ENCODE measurements at places on chromosomes 12 and 14. TPM values are rescaled to one million over a fixed set of nuclear protein-coding genes. Genes with fewer than 3 reads are reported as not detected.
A peak's percentile ranks its signal among the peaks of the same experiment; 100 is the strongest.

The TEX52 gene
- total RNA-seq: not detected

The GSG1 gene
- not detected for total RNA-seq

The KLHDC1 gene
- total RNA-seq: 10.0 TPM

The IKBIP gene
- total RNA-seq: 26.6 TPM

The SLC35F4 gene
- total RNA-seq: not detected

The MDGA2 gene
- not detected for total RNA-seq

The ENDOU gene
- not detected for total RNA-seq

The ANKS1B gene
- 10.3 TPM for total RNA-seq

DNA sequence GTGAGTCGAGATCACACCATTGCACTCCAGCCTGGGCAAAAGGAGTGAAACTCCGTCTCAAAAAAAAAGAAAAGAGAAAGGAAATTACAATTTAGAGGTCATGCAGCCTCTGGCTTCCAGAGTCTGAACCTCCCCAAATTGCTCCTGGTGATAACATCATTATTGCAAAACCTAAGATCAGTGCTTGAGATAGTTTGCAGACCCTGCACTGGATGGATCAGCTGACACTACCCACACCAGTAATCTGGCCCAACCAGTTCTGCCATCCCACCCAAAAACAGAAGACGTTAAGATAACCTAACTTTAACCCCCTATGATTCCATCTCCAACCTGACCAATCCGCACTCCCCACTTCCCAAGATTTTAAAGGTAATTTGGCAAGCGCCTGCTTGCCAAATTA is 353.7 kb upstream of the DIO2 start:
- DNase-seq: no peak

- peak; percentile 53 for DNase-seq
These were observed 42.1 kb upstream of the STRN3 start for GRCh38 chr14:31068235-31068634.

GRCh38 chr12:46480316-46480715 is 107.7 kb upstream of the SLC38A2 start:
- DNase-seq: no peak

GRCh38 chr14:101521473-101521915 is 39.8 kb upstream of the DIO3 start:
- DNase-seq: no peak

DNA sequence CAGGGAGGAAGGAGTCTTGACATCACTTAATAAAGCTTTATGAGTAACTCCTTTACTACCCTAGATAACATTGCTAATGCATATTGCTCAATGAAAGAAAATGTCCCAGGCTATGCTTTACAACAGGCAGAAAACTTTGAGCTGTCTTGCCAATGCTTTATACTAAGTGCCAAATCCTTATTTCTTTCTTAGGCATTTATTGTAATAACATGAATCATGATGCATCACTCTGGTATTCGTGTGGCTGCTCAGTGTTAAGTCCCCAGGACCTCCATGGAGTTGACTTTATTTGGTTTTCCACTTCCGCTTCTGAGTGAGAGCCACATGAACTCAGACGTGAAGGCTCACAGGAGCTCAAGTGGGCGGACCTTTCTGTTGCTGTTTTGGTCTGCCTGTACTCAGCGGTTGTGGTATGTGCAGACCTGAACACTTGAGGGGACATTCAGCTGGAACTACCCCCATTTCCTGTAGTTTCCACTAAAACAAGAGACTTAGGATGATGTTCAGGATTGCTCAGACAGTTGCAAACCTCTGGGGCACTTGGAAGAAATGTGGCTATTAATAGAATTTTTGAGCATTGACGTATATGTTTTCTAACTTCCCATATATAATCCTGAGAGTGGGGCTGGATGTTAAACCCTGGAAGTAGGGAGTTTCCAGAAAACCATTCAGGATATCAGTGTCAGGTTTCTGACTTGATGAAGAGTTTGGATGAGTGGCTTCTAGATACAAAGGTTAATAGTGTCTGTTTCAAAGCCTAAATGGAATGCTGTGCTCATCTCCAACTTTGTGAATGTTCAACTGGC is 258.6 kb downstream of the MSRB3 start:
- DNase-seq: peak; percentile 65

DNA sequence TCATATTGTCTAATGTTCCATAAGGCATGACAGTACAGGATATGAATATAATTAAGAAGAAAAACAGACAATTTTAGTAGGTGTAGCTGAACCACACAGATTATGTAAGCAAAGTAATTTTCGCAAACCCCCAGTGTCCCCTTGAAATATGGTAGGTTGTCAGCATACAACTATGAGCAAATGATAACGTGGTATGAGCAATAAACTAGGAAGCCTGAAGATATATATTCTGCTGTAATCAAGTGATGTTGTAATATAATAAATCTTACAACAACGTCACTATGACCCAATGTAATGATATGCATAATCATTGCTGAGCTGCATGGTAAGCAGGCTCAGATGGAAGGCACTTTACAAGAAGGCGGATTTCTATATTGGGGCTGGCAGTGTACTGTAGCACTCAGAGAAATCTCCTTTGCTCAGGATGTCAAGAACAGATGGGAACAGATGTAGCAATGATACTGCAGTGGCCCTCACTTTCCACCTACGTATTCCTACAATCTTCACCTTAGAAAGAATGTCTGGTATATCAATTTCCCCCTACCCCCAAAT is 47.8 kb upstream of the MYF6 start:
- DNase-seq: no peak

DNA sequence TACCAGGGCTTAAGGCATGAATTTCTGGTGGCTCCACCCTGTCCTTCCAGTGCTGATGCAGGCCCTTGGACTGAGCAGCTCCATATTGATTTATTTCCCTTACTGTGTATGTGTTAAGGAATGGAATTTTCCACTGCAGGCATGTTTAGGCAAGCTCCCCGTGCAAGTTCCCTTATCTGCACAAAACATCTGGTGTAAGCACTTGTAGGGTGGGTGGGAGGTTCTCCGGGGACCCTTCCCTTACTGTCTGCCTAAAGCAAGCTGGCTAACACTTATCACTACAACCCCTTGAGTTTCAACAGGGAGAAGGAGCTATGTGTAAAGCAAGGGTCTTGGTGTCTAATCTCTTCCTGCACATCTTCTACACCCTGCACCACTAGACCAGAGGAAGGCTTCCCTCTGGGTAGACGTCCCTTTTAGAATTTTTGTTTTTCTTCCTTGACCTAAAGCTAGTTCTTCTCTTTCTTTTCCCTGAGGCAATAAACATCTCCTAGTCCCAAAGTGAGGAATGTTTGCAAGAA is 22.0 kb upstream of the DRAM1 start:
- DNase-seq: peak; percentile 31

GRCh38 chr12:7017870-7018349 is 366 bp downstream of the LPCAT3 start:
- DNase-seq: no peak

- DNase-seq: no peak
These were observed 1.9 kb upstream of the RAB35 start for GRCh38 chr12:120118321-120119061.

GRCh38 chr14:37045340-37046061 is 126.9 kb downstream of the SLC25A21 start:
- no peak for DNase-seq

GRCh38 chr14:105439710-105440553 is 20.3 kb downstream of the MTA1 start:
- no peak for DNase-seq

DNA sequence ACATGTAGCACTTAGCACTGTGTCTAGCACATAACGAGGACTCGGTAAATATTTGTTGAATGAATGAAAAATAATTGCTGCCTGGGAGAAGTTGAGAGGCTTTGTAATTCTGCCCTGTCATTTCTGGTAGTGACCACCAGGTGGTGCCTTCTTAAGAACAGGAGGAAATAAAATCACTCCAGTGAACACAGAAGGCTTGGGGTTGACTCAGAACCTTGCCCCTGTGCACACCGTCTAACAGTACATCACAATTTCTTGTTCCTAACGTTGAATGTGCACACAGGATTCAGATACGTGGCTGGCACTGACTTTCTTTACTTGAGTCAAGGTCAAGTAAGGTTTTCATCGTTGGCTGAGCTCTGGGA is 91.8 kb downstream of the RGS6 start:
- peak; percentile 16 for DNase-seq

DNA sequence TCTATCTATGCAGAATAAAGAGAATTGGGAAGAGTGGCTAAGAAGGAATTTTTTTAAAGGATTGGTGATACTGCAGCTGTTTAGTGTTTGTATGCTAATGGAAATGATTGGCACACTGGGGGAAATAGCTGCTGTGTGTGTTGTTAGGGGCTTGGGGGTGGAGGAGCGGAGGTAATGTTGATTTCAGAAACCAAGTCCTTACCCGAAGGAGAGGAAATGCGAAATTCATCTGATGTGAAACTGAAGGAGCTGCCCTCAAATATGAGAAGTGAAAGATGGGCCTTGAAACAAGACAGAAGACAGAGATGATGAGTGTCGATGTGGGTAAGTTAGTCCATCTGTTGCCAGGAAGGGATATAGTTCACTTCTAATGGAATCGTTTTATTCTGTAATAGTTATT is 21.2 kb upstream of the RNASE12 start:
- no peak for DNase-seq
